ENCODE measurements at places on chromosomes 6 and 20.

DNA sequence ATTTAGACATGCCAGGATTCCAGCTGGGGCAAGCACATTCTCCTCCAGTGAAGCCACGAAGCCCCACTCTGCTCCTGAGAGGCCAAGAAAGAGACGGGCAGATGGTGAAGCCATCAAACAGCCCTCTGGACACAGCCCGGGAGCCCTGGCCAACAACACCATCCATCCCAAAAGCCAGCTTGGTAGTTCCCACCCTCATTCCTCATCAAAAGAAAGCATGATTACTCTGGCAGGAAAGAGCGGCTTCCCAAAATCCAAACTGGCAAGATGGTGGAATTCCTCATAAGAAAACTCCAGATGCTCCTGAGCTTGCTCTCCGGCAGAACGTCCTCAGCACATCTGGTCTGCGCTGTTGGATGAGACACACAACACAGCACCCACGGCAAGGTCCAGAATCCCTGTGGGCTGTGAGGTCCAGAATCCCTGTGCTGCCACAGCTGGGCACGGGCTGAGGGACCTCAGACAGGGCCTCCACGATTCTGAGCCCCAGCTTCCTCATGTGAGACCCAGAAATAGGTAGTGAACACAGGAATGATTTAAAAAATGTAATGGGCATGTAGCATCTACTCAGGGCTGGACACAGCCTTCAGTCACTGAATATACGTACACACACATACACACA is 52.6 kb downstream of the THBS2 start:
- no peak for DNase-seq

GRCh38 chr6:154615483-154616025 is 105.1 kb upstream of the CNKSR3 start:
- DNase-seq = no peak

DNA sequence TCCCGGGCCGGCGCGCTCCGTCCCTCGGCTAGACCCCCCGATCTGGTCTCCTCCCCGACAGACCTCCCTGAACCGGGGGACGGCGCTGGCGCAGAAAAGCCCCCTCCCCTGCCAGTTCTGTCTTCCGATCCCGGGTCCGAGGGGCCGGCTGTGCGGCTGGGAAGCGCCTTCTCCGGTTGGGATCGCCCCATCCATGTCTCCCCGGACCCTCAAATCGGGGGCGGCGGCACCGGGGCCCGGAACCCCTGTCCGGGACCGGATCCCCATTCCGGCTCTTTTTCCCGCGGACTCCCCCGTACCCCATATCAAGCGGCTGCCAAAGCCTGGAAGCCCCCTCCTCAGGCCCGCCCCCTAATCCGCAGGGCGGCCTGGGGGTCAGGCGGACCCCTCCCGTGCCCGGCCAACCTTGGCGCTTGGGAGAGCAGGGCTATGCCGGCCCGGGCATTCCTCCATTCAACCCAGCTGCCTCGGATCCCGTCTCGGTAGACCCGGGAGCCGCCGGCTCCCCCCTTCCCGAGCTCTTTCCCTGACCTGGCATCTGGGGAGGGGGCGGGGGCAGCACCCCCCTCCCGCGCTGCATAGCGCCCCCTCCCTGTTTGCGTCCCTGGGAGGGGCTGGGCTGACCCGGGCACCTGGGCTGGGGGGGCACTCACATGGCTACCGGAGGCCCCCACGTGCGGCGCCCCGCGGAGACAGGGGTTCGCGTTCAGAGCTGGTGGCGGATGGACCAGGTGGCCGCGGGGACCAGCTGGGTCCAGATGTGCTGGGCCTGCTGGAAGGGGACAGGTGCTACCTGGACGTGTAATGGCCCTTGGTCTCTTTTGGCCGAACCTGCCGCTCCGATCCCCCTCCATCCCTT is 643 bp downstream of the DLGAP4 start:
- DNase-seq = no peak

DNA sequence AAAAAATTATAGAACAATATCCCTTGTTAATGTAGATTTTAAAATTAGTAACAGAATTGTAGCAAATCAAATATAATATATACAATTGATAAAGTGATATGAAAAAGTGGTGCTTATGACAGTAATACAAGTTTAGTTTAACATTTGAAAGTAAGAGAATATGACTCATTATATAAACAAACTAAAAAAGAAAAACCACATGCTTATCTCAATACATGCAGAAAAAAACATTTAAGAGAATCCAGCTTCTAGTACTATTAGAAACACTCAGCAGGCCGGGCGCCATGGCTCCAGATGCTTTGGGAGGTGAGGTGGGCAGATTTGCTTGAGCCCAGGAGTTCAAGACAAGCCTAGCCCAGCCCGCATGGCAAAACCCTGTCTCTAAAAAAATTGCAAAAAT is 60.7 kb upstream of the LAMA2 start:
- no peak for DNase-seq

DNA sequence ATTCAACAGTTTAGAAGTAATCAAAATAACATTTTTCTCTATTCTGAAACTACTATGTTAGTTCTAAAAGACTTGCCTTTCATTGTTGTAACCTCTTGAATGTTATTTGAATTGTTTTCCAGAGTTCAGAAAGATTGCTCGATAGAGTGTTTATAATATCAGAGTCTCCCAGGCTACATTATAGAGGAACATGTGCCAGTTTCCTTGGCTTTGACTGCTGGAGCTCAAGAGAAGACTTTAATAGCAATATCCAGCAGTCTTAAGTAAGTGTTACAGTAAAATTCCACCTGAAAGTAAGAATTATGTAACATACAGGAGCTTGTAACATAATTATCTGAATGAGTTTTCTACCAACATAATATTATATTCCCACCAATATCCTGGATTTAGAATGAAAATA is 991.8 kb upstream of the ADGRB3 start:
- DNase-seq = no peak

DNA sequence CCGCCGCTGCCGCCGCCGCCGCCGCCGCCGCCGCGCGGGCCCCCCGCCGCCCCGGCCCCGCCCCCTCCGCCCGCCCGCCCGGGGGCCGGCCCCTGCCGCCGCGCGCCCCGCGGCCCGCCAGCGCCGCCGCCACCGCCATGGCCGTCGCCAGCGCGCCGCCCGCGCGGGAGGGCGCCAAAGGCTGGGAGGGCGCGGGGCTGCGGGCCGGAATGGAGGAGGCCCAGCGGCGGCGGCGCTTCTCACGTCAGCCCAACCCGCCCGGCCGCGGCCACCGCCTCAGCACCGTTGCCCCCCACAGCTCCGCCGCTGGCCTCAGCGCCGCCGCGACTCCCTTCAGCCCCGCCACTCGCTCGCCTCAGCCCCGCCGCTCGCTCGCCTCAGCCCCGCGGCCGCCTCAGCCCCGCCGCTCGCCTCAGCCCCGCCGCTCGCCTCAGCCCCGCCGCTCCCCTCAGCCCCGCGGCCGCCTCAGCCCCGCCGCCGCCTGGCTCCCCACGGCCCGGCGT is 258 bp downstream of the PHF10 start:
- peak; percentile 37 for DNase-seq

DNA sequence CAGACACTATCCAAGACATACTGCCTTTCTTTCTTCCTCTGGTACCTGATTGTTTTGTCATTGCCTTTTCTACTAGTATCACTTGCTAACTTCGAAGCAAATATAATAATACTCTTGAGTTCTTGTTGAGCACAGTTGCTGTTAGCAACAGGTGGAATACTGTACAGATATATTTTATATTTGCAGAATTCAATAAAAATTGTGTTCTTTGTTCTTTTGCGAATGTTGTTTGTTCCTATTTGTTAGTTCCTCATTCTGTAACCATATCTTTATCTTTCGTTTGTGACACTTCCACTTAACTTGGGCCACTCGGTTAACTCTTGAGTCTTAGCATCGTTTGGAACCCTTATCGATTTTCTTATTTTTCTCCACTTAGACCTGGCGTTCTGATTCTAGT is 868 bp downstream of the CYB5R4 start:
- DNase-seq = no peak

DNA sequence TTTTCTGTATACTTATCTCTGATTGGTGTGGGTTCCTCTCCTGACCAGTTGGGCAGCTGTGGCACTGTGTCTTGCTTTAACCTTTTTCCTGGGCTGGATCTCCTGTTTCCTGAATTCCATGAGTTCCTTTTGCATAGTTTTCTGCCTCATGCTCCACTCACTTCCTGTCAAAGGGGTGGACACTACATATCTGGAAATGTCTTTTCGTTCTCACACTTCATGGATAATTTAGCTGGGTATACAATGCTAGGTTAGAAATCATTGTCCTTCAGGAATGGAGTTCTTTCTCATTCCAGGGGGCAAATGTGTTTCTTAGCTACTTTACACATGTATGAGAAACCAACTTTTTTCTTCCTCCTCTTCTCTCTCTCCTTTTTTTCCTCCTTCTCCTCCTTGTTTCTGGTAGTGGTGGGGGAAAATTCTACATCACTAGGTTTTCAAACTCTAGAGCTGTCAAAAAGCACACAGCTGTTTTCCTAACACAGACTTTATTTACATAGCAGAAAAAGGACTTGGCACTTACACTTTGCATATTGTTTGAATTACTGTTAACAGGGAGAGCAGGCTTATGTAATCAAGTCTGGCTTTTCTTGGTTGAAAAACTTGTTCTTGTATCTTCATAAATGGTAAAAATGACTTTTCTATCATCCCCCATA is 9.0 kb upstream of the DDX27 start:
- no peak for DNase-seq

DNA sequence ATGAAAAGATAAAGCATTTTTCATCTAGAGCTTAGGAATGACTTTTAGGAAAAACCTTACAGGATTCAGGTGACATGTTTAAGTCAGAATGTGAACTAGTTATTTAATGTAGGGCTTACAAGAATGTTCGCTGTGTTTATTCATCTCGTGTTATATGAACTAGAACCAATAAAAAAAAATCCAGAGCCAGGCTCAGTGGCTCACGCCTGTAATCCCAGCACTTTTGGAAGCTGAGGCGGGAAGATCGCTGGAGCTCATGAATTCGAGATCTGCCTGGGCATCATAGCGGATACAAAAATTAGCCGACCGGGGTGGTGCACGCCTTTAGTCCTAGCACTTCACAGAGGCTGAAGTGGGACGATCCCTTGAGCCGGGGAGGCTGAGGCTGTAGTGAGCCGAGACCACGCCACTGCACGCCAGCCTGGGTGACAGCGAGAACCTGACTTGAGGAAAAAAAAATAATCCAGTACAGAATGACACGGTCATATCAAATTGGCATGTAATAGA is 46.3 kb downstream of the OR2B2 start:
- no peak for DNase-seq

GRCh38 chr6:67497749-67498148 is 1137.3 kb upstream of the ADGRB3 start:
- no peak for DNase-seq

DNA sequence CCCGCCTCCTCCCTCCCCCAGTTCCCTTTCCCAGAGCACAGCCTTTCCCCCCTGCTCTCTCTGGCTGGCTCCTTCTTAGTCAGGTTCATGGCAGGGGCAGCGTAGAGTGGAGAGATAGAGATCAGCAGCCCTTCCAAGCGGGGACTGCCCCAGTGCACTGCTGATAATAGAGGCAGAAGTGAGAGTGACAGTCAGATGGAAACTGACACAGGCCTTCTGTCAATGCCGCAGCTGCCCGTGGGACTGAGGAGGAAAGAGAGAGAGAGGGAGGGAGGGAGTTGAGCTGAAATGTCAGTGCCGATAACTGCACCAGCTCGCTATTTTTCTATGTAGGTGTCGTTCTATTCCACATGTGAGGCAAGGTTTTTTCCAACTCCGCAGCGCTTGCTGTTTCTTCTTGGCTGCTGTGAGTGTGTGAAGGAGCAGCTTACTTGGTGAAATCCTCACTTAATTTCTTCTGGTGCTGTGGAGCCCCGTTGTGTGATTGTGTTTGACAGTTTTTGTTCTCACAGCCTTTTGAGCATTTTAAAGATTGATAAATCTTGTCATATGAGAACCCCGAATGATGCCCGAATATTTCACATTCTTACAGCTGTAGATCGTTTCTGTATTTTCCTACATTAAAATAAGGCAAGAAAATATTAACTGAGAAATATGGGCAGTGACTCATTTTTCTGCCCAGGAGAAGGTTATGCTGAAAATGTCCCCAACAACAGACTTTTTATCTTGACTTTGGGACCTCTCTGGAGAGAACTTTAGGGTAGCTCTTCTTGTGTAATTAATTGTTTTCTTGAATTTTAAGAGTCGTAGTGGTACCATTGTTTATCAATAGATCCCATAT is 386.4 kb upstream of the MMS22L start:
- DNase-seq = no peak

DNA sequence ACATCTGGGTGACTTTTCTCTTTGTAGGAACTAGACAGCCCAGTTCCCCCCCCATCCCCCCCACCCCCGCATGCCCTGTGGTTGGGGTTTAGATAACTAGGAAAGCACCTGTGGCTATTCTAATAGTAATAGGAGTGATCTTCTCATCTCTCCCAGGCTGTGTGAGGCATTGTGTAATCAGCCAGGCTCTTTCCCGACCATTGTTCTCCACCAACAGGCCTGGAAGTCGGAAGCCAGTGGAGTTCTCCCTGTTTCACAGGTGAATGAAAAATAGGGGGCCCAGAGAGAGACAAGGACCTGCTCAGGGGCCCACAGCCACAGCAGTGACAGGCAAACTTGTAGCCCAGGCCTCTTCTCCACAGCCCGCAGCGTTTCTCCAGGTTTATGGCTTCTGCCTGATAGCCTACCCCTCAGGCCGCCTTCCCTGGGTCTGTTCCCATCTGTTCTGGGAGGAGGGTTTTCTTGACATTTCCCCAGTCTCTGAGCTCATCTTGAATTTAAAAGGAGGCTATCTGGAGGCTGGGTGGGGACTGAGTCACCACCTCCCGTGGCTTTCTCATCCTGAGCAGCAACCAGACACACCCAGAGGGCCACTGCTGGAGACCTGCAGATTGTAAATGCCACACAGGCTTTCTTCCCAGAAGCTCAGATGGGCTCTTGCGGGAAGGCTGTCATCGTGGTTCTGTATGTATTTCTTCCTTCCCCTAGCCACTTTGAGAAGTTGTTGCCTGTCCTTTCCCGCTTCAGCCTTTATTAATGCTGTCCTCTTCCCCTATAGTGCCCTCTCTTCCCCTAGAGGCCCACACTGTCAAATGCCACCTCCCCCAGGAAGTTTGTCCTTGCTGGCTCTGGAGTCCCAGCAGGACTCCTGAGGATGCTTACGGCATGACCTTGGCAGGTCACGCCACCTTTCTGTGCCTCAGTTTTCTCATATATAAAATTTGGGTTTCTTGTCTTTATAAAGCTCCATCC is 75.9 kb upstream of the MYL9 start:
- DNase-seq = peak; percentile 32

GRCh38 chr20:49276161-49276960 is 1.5 kb downstream of the ZNFX1 start:
- peak; percentile 33 for DNase-seq

DNA sequence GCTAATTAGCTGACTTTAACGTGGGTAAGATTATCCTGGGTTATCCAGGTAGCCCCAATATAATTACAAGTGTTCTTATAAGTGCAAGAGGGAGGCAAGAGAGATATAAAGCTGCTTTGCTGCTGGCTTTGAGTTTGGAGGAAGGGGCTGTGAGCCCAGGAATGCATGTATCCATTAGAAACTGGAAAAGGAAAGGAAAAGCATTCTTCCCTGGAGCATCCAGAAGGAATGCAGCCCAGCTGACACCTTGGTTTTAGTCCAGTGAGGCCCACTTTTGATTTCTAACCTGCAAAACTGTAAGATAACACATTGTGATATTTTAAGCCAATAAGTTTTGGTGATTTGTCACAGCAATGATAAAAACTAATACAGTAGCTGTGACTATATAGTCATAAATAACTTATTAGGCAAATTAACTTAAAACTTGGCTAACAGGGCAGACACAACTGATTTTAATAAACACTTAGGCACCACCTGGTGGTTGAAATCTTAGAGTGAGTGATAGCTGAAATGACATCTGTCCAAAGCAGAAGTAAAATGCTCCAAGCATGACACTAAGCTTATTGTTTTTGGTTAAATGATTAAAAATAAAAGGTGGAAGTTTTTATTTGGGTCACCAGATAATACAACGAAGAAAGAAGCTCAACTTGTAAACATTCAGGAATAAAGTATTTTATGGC is 35.6 kb downstream of the ADGRF4 start:
- DNase-seq = no peak

- no peak for DNase-seq
Observed at GRCh38 chr6:110255211-110255750, 75.1 kb downstream of the CDC40 start.

All from activated T-helper 9 cell treated with anti-CD3 and anti-CD28 coated beads, Interleukin-2, amount 50 U/mL, for 16 hours (primary cell).